Mucosa of descending colon (tissue), 3 donors: ENCODE measurements at places on chromosomes 1 and 21.

GRCh38 chr1:165456114-165456513, 11.2 kb upstream of the RXRG start:
- no peak for DNase-seq

- no peak for DNase-seq
Observed at GRCh38 chr1:246176126-246177024, 330.7 kb downstream of the SMYD3 start.

GRCh38 chr1:210170220-210170619, 62.4 kb upstream of the SERTAD4 start:
- no peak for DNase-seq

DNA sequence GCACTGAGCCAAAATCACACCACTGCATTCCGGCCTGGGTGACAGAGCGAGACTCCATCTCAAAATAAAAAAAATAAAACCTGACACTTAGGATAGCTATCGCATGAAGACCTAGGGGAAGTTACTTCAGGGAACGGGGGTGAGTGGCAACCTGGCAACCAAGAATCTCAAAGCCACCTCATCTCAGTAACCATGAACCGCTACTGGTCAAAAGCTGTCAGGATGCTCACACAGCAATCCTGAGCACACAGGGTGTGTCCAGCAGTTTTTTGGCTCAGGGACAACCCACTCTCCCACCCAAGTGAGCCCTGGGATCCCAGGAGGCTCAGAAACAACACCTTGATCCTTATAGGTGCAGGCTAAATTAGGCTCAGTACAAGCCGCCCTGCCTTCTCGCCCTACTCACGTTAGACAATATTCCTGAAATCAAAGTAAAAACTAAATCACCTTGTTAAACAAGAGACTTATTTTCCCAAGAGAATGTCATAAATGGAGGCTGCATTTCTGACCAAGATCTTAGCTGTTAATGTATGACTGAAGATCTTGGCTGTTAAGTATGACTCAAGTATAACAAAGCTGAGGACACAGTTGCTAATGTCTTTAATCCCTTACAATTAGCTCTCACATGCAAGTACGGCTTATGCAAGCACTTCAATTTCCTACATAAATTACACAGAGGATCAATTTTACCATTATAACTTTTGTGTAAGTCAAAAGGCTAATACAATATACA, 48.3 kb upstream of the NADK start:
- no peak for DNase-seq

- peak; percentile 74 for DNase-seq
Observed at GRCh38 chr1:117607471-117607870, 1.6 kb downstream of the TENT5C start.

DNA sequence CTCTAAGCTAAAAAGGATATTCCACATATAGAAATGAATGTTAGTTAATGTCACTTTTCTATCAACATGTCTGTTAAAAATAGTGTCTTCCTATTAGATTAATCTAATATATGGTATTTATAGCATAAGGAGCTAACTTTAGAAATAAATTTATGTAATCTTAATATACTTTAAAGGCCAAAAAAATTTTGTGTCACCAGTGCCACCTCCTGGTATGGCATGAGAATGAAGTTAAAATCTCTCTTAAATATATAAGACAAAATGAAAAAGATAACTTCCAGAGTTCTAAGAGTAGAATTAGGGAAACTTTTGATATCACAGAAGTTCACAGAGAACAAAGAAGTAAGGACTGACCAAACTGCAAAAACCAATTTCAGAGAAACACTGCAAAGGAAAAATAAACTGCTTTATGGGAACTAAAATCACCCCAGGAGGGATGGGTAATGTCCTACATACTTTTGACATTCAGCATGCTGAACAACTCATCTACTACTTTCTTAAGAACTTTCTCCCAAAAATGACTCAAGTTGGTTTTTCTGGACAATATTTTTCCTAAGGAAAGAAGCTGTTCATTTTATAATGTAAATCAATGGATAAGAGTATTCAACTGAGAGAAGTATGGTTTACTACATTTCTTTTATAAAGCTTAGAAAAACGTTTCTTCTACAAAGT, 82.8 kb downstream of the TRIM33 start:
- peak; percentile 10 for DNase-seq

DNA sequence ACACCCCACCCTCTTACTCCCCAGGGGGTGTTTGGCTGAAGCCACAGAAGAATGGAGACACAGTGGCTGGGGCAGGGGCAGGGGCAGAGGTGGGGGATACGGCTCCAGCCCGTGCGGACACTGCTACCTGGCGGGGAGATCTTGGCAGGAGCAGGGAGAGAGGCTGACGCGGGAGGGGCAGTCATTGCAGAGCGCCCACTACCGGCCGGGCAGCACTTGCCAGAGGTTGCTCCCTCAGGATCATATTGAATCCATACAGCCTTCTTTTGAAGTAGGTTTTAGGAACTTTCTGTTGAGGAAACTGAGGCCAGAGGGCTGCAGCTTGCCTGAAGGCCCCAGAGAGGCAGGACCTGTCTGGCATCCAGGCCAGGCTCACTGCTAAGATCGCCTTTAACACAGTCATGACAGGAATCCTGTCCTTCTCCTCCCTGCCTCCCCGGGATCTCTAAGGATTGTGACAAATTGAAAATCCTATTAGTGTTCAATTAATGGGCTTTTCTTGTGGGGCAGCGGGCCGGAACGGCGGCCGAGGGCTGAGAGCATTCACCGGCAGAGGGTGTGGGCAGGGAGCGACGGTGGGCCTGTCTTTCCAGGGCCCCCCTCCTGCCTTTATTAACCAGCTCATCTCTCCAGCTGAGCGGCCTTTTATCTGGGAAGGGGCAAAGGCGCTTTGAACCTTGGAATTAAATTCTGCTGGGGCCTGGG, 65.5 kb upstream of the WNT4 start:
- peak; percentile 11 for DNase-seq

DNA sequence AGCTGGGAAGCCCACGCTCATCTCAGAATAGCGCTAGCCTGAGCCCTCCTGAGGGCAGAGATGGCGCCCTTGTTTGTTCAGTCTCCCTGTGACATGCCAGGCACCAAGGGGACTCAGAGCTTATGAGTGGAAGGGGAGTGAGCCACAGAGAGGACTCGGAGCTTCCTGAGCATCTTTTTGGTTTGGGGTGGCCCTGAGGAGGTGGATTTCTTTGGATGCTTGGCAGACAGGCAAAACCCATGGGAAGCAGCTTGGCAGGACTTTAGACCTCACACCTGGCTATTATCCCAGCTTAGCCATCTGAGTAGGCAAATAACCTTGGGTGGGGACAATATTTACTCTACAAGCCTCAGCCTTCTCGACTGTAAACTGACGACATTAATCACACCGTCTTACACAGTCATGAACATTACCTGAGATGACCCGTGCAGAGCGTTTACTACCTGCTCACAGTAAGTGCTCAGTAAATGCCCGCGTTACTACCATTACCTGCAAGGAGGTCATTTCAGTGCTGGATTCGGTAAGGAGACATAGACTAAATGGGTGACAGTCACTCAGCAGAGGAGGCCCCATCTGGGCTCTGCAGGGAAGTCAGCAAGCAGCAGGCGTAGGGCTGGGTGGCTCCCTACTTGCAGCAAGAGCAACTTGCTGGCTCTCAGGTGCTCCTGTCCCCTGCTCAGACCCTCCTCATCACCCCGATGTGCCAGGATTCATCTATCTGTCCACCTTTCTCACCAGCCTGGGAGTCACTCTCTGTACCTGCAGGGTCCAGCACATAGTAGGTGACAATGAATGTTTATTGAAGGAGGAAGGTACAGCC, 54.9 kb downstream of the KLHDC7A start:
- peak; percentile 54 for DNase-seq

- DNase-seq, result no peak
Observed at GRCh38 chr1:42006836-42007235, 88.1 kb upstream of the HIVEP3 start.

DNA sequence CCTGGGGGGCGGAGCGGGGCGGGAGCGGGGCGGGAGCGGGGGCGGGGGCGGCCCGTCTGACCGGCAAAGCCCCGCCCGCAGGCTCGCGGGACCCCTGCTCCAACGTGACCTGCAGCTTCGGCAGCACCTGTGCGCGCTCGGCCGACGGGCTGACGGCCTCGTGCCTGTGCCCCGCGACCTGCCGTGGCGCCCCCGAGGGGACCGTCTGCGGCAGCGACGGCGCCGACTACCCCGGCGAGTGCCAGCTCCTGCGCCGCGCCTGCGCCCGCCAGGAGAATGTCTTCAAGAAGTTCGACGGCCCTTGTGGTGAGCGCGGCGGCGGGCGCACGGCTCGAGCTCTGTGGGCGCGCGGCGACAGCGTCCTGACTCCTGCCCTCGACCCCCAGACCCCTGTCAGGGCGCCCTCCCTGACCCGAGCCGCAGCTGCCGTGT, 21.2 kb downstream of the AGRN start:
- DNase-seq, result no peak

DNA sequence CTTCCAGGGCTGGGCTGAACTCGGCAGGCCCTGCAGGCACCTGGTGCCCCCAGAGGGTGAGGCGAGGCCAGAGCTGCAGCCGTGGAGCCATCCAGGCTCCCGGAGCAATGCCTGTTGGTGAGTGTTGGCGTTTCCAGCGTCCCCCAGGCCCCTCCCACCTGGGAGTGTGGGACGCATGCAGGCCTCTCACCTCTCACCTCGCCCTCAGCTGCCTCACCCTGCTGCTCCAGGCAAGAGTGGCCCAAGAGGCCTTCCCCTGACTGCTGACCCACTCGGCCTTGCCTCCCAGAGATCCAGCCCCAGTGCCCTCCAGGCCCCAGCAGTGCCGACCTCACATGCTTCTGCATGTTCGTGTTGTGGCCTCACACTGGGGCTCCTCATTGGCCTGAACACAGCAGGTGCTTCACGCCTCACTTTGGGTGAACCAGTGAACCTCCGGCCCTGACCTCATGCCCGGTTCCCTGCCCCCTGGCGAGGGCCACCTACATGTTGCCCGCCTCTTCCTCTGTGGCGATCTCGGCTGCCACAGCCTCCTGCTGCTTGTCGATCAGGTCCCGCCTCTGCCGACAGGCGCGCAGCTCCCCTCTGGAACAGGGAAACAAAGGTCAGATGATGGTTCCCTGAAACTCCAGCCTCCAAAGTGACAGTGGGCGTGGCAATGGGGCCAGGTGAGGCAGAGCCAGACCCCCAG, 17.0 kb downstream of the CFAP74 start:
- no peak for DNase-seq

GRCh38 chr1:8006037-8006963, 19.8 kb downstream of the ERRFI1 start:
- no peak for DNase-seq

- no peak for DNase-seq
Observed at GRCh38 chr1:56456435-56457101, 122.8 kb downstream of the PLPP3 start.

DNA sequence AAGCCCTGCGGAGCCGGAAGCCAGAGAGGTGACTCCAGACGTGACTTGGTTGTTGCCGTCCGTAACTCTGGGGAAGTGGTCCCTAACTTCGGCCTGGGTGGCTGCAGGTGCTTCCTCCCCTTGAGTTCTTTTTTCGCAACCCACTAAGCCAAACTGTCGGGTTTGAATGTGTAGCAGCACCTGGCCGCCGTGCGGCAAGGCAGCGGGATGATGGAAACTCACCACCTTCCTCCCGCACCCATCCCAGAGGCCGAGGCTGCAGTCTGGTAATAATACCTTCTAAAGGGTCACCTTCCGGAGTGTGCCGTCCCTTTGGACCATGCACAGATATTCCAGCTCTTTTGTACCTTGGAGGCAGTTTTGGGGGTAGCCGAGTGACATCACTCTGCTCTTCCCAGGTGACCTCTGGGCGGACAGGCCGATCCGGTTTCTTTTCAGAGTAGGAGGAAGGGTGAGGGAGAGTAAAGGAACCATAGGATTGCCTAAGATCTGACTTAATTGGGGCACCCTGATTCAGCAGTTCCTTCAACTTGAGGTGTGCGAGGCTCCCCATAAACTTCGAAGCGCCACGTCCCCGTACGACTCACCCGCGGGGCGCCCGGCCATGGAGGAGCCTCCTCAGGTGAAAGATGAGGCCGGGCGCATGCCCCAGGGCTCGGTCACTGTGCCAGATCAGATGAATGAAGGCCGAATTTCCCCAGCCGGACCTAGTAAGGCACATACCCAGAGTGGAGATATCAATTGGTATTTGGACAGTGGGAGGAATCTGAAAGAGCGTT, 1.0 kb downstream of the KCNK1 start:
- peak; percentile 59 for DNase-seq

DNA sequence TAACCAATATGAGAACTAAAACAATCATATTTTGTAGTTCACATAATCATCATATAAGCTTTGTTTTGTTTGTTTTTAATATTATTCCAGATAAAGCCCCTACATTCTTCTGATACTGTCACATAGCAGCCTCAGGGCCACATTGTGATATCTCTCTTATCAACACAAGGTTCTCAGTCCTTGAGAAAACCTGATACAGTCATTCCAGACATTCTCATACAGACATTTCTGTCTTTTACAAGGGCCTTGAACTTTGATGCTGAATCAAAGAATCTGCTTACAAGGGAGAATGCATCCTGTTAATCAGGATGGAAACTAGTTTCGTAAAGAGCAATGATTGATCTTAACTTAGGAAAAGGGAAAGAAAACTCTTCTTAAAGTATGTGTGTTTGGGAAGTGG, 12.7 kb upstream of the VCAM1 start:
- DNase-seq, result no peak

DNA sequence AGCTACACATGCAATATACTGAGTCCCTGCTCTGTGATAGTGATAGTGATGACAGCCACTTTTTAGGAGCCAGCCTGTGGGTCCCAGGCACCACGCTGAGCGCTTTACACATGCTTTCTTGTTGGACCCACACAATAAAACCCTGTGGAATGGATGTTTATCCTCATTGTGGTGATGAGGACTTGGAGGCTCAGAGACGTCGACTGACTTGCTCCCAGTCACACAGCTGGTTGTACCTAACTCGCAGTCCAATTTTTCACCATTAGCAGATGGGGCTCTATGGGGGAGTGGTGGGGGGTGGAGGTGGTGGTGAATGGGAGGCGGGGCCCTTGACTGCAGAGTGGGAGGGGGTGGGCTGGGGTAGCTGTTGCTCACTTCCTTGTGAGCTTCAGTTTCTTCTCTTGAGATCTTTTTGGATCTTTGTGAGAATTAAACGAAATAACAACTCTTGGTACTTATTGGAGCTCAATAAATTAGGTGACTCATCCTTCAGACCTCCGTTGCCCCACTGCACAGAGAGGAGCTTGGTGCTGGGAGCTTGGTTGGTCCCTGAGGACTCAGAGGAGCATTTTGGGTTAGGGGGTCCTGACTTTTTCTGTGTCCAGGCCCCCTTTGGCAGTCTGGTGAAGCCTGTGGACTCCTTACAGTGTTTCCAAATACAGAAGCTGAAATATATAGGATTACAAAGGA, 61.8 kb upstream of the CD1D start:
- no peak for DNase-seq

- DNase-seq, result no peak
Observed at GRCh38 chr1:6224718-6225117, 11.0 kb downstream of the ICMT start.

- no peak for DNase-seq
Observed at GRCh38 chr1:178485541-178485981, 11.2 kb downstream of the CLEC20A start.

GRCh38 chr1:99869304-99869703, 19.1 kb downstream of the AGL start:
- DNase-seq, result no peak
